MCF 10A (cell line): ENCODE measurements at places on chromosomes 16 and 17. TPM values are rescaled to one million over a fixed set of nuclear protein-coding genes. Genes with fewer than 3 reads are reported as not detected.
A peak's percentile ranks its signal among the peaks of the same experiment; 100 is the strongest.

The TMUB2 gene
- total RNA-seq = 26.5 and 37.7 TPM in 2 replicates

The USP6 gene
- total RNA-seq = 0.10 TPM in 1 of 2 replicates, not detected in the other

The TBX21 gene
- total RNA-seq = not detected in 2 replicates

The MYL4 gene
- not detected in 2 replicates for total RNA-seq

The SHISA6 gene
- total RNA-seq = not detected in 2 replicates

The CALB2 gene
- 0.23 TPM in 1 of 2 replicates, not detected in the other for total RNA-seq

The GRAP gene
- total RNA-seq = not detected in 2 replicates

The FMNL1 gene
- total RNA-seq = 28.1 and 35.8 TPM in 2 replicates

The MYH13 gene
- total RNA-seq = not detected in 2 replicates

DNA sequence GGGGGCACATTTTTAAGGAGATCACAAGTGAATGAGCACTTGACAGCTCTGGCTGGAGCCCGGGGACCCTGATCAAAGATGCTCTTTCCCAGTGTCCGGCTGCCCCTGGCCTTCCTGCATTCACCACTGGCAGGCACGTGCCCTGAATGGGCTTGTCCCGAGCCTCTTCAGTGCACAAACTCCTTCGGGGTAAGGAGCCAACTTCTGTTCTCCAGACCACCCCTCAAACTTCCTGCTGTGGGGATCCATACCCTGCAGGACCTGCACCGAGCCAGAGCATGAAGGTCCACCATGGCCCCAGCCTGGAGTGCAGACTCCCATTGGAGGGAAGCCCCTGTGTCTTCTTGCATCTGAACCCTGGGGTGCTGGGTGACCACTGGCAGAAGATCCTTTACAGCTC, 9.8 kb upstream of the SLC12A3 start:
- no peak for DNase-seq

GRCh38 chr17:49508061-49508865, 13.2 kb downstream of the NGFR start:
- peak; percentile 98 for DNase-seq

GRCh38 chr17:41915020-41915419, 3.7 kb downstream of the ACLY start:
- no peak for DNase-seq

- no peak for DNase-seq
Observed at GRCh38 chr17:56447171-56447570, 146.3 kb upstream of the NOG start.

- DNase-seq = no peak
Observed at GRCh38 chr17:14078027-14078426, 8.7 kb downstream of the COX10 start.

GRCh38 chr16:660459-661183, 7.3 kb upstream of the RHOT2 start:
- DNase-seq = peak; percentile 71

GRCh38 chr17:3911271-3912053, 4.8 kb downstream of the P2RX1 start:
- no peak for DNase-seq

DNA sequence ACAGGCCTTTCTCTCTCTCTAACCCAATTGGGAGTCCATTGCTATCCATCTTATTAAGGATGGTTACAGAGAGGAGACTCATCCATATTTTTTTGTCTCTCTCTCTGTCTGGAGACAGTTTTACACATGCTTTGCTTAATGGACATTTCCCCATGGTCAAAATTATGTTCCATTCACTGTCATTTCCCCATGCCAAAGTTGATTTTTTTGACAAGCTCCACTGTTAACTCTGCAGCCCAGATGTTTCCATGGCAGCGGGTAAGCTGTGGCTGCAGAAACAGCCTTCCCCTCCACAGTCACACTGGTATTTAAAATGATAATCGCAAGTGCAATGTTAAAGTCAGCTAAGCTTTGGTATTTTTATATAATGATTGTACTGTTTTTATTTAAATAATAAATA, 63.9 kb upstream of the HLF start:
- no peak for DNase-seq

DNA sequence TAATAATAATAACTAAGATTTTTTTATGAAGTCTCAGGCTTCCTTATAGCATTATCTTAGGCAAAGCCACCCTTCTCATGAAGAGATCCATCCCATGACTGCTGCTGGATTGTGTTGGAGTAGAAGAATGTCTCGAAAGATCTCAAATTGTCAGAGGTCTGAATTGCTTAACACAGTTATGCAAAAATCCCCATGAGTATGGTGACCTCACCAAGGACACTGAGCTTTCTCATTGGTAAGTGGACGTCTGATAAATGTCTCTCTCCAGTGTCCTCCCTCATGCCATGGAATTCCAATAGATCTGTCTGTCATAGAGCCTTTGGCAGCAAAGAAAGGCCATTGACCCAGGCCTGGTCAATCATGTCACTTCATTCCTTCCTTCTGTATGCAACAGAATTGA, 264.5 kb downstream of the CDH11 start:
- DNase-seq = no peak

- DNase-seq = no peak
Observed at GRCh38 chr17:18176176-18176575, 7.5 kb upstream of the ALKBH5 start.

GRCh38 chr16:27341549-27341948, 27.8 kb downstream of the IL4R start:
- DNase-seq = no peak

DNA sequence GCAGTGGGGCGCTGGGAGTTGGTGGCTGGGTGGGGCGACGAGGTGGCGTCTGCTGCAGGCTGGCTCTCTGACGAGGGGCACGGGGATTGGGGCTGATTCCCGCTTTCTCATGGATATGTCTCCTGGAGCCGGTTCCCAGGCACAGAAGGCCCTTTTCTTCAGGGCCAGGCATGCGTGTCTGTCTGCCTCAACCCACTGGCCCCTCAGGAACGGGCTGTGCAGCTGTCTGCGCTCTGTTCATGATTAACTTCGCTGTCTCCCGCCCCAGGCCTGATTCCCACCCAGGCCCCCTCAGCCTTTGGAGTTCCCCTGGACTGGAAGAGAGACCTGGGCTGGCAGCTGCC, 53.1 kb downstream of the RAP1GAP2 start:
- DNase-seq = no peak

GRCh38 chr17:55273579-55274354, 9.0 kb downstream of the HLF start:
- peak; percentile 89 for DNase-seq

DNA sequence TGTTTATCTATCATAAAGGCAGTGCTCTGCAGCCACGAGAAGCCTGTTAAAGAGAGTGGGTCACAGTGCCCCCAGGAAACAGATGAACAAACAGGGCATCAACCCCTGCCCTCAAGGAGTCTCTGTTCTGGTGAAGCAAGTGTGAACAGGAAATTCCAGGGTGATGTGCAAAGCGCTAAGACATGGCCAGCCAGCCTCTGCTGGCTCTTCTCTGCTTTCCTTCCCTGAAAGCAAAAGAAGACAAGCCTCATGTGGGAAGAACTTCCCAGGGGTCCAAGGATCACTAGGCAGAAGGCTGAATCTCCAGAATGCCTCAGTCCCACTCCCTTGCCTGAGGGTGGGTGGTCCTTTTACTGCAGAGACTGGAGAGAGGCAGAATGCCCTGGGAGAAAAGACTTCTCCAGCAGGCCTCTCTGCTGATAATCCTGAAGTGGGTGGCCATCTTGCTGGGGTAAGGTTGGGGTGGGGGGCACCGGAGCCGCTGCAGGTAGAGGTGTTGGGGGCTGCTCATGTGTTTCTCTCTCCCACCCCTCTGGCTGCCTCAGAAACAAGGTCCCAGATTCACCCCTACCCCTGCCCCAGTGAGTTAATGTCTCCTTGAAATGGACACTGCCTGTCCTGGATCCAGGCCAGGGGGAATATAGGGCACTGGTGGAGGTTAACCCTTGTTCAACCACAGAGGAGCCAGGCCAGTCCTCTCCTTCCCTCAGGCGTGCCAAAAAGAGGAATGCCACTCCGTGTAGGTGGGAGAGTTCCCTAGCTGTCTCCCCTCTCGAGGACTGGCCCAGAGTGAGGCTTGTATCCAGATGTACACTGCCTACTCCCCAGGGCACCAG, 2.4 kb downstream of the ANKRD13B start:
- DNase-seq = no peak

- no peak for DNase-seq
Observed at GRCh38 chr17:836151-836550, 54.0 kb downstream of the MRM3 start.

DNA sequence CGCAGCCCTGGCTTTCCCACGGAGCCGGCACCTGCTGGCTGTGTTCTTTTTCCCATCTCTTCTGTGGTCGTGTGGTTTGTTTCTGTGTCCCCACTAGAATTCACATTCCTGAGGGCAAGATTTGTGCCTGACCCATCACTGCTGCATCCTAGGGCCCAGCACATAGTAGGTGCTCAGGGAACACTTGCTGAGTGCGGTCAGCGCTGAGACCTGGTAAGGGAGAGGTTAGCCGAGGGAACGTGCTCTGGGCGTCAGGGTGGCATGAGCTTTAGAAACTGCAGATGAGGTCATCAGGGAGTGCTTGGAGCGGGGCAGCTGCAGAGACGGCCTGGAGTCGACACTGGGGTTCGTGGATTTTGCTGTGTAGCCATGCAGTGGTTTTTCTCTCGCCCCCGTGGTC, 5.9 kb downstream of the DEF8 start:
- no peak for DNase-seq

DNA sequence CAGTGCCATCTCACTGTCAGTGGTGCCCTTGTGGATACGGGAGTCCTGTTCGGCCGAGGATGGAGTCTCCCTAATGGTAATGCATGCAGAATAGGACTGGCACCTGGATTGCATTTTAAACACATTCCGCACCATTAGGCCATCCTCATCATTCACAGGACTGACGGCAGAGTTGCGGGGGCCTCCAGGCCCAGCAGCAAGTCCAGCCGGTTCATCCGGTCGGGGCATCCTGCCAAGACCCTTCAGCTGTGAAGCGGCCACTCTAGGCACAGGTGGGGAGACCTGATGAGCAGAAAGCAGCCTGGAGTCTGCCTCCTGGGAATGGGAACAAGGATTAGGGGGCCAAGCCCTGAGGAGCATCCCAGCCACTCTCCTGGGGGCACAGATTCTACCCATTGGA, 90.3 kb upstream of the XYLT1 start:
- no peak for DNase-seq

DNA sequence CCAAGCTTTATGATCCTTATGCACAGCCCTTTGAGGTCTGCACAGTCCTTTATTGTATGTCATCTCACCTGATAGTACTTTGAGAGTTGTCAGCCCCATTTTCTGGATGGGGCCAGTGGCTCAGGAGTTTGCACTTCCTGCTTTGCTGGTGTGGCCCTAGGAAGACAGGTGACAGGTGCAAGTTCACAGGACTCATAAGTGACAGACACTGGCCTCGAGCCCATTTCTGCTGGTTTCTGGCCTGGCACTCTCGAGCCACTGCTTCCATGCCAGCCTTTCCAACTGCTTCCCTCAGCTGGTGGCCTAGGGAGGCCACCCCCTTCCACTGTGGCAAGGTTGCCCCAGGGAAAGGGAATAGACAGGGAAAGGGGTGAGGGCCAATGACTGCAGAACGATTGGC, 84.4 kb upstream of the CCL1 start:
- no peak for DNase-seq

DNA sequence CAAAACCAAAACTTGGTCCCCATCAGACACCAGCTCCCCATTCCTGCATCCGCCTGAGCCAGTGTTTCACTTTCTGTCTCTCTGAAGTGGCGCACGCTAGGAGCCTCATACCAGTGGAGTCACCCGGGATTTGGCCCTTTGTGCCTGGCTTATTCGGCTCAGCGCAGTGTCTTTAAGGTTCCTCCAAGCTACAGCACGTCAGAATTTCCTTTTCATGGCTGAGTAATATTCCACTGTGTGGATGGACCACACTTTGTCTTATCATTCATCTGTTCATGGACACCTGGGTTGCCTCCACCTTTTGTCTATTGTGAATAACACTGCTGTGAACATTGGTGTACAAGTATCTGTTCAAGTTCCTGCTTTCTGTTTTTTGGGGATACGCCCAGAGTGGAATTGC, 45.2 kb upstream of the CHMP6 start:
- DNase-seq = no peak

- DNase-seq = no peak
Observed at GRCh38 chr17:61593426-61593825, 2.4 kb upstream of the NACA2 start.

DNA sequence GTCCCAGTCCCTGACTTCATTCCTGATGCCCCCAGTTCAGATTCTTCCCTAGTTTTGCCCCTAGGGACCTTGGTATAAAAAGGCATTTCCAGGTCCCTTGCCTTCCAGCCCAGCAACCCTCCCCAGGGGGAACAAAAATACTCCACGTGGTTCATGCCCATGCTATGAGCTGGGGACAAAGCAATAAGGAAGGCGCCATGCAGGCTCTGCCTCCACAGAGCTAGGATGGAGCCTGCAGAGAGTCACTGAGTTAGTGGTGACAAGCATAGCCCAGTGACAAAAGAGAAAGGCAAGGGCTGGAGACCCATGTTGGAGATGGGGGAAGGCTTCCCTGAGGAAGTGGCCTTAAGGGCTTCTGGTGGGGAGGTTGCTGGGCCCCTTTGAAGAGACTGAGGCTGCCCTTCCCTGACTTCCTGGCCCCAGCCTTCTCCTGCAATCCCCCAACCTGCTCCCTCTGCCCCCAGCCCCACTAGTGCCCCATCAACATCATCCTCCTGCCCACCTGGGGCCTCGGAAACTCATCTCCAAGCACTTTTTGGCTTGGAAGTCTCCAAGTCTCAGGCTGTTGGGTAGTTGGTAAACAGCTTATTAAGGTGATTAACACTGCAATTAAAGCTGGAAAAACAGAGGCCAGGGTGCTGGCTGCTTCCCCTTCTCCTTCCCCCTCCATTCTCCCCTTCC, 9.6 kb downstream of the DLX3 start:
- no peak for DNase-seq

DNA sequence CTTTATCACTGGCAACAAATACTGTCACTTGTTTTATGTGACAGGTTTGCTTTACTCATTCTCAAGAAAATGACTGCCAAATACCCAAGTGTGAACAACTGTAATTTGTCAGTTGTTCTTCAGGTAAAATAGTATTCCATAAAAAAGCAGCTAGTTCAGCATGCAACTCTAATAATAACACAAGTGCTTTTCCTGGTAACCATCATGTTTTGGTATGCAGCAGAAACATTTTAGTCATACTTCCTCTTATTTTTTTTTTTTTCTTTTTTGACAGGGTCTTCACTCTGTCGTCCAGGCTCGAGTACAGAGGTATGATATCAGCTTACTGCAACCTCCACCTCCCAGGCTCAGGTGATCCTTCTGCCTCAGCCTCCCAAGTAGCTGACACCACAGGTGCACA, 4.6 kb downstream of the TERF2 start:
- DNase-seq = no peak

DNA sequence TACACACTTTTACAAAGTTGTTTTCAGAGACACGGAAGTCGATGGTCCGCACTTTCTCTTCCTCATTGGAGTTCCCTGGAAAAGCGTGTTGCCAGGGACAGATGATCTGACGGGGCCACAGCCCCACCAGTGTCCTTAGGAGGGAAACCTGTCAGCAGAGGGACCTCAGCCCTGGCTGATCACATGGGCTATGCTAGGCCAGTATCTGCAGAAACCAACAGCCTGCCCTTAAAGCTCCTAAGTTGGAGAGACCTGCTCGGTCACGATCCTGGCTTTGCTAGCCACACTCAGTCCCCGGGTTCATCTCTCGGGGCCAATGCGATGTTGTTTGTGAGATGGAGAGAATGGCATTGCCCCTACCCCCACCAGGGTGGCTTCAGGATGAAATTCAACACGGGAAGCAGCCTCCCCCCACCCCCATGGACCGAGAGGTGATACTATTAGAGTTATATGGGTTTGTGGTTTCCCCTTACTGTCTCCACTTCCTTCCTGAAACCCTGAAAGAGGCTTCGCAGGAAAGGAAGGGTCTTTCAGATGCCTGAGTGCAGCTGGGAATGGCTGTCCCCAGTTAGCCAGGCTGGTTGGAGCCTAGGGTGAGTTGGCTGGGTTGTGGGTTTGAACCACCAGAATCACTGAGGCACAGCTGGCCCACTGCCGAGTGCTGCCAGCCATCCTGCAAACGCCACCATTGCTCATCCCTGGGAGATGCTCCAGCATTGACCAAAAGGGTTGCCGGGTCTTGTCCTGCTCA, 16.6 kb downstream of the RMI2 start:
- no peak for DNase-seq
